ENCODE measurements at places on chromosomes 1 and 21.

DNA sequence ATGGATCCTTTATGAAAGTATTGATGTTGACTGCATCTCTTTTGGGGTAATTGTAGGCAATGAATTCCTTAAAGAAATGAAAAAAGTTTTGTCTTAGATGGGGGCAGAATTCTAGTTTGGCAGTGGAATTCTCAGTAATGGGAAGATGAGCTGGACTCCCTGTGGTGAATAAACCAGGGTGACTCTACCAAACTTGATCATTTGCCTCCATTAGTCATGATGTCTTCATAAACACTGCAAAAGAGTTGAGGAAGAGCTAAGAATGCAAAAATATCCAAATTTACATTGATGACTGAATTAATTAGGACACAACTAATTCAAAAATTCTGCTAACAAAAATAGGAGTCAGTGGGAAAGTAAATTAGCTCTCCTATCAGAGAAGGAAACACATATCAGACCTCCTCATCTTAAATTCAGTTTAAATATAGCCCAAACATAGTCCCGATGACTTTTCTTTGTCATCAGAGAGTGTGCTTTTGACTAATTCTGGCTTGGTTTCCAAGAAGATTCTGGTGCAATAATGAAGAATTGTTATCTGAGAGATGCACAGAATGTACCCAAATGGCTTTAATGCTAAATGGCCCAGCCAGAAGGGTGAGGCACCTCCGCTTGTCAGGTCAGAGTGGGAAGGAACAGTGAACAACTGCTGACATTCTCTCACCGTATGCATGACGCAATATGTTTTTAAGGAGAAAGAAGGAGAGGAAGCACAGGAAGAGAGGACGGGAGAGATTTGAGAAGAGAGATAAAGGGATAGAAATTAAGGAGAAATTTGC lies 525.1 kb downstream of the LMO4 start:
- no peak for DNase-seq

DNA sequence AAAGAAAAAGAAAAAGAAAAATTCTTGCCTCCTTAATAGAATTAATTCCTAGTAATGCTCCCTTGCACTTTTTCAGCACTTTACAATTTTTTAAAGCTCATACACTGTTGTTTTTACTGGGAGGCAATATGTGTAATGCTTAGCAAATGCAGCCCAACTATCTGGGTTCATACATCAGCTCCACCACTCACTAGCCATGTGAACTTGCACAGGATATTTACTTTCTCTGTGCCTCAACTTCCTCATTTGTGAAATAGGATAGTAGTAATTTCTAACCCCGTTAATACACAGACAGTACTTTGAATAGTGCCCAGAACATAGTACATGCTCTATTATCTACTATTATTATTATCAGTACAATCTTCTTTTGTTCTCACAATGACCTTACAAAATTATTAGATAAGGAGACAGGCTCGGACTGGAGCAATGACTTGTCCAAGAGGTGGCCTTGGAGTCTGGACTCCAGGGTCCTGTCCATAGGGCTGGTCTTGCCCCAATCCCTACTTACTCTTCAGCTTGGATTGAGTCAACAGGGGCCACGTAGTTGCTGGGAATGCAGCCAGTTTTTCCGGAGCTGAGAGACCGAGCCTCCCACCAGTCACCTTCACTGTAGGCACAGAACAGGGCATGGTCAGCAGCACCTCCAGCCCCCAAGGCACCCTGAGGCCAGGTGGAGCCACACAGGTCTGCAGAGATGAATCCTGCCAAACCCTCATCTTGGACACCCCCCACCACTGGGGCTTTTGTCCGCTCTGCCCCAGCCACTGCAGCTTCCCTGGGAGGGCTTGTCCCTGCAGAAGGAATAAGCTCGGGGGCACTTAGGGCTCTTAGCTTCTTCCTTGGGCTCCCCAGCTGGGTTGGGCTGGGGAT lies 13.7 kb downstream of the FGR start:
- no peak for DNase-seq

GRCh38 chr1:16183179-16183578 lies 27.3 kb upstream of the EPHA2 start:
- no peak for DNase-seq

- no peak for DNase-seq
Observed at GRCh38 chr1:3366126-3367051, 88.1 kb upstream of the ARHGEF16 start.

- no peak for DNase-seq
Observed at GRCh38 chr1:67190410-67190809, 24.2 kb downstream of the IL23R start.

GRCh38 chr1:215779729-215780128 lies 212.6 kb downstream of the KCTD3 start:
- DNase-seq, result no peak

All from GM12865 (cell line).